ENCODE measurements at places on chromosomes 1 and 21.

GRCh38 chr21:28513428-28513827 is 479.2 kb downstream of the LTN1 start:
- no peak for DNase-seq

DNA sequence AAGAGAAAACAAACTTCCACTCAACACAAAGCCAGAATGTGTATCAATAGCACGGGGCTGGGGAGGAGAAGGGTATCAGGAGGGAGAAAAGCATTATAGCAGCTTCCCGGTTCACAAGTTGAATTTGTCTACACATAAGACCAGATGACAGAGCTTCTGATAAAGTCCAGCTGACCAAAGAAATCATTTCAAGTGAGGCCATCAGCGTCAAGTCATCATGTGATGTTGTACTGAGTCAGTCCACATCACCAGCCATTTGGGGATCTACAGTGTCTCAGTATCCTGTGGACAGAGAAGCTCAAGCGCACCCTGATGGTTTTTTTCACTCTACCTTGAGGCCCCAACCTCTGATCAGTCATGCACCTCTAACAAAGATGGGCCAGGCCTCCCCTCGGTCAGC is 33.0 kb downstream of the SETD4 start:
- no peak for DNase-seq

- DNase-seq = no peak
These were observed 3.9 kb upstream of the COL16A1 start for GRCh38 chr1:31707711-31708110.

DNA sequence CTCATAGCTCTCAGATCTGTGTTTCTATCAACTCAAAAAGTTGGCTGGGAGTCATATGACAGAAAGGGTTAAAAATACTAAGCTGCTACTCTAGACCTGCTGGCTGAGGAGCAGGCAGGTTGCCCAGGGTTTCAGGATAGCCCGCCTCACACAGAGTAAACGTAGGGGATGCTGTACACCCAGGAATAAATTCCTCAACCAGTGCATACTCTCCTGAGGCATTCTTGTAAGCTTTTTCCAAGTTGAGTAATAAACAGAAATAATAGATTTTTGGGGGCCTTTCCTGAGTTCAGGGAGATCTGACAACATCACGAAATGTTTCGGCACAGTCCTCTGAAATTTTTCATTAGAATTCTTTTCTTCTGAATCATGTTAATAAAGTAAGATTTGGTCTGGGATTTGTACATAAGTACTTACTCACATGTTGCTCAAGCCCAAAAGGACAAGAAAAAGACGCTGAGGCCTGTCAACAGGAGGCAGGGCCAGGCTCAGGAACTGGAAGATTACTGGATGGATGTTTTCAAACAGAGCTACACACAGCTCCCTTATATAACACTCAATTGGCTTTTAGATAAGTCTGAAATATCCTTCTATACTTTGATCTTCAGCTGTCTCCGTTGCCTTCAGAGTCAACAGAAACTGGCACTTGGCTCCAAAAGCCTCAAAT is 41.0 kb downstream of the TGFBR3 start:
- no peak for DNase-seq

GRCh38 chr1:119648620-119649004 is 546 bp upstream of the ZNF697 start:
- no peak for DNase-seq

DNA sequence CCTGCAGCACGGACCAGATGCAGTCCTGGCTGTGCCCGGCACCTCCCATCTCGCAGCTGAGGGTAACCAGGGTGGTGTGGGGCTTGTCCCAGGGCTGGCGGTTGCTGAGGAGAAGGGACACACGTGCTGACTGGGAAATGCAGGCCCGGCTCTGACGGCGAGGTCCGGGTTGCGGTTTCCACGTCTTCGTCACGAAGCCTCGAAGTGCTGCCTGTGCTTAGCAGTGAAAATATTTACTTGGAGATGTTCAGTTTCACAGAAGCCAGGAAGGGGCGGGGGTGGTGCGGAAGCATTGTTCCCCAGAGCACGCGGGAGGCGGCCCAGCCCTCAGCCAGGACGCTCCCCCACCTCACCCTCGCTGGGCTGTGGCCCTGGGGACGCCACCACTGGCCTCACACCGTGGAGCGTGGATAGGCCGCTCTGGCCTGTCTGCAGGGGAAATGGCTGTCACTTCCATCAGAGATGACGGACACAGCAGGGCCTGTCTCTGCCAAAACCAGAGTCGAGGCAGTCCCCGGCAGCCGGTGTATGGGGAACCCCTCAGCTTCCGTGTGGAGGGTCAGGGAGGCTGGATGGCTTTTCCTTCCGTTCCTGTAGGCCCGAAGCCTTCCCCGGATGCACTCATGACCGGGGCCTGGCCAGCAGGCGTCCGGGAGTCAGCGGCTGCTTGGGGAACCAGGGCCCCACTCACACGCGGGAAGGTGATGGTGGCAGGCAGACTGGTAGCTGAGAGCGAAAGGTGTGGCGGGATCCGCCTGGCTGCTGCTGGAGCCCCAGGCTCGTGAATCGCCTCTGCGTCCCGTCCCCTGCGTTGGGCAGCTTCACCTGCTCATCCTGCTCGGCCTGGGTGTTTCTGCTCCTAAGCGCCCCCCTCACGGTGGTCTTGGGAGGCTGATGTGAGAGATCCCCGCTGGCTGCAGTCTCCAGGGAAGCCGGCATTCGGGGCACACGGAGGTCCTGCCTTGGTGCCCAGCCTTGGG is 14.7 kb upstream of the POFUT2 start:
- peak; percentile 47 for DNase-seq

- no peak for DNase-seq
These were observed 63.6 kb upstream of the DENND1B start for GRCh38 chr1:197838836-197839235.

GRCh38 chr1:59215766-59216291 is 81.1 kb upstream of the FGGY start:
- DNase-seq = no peak

DNA sequence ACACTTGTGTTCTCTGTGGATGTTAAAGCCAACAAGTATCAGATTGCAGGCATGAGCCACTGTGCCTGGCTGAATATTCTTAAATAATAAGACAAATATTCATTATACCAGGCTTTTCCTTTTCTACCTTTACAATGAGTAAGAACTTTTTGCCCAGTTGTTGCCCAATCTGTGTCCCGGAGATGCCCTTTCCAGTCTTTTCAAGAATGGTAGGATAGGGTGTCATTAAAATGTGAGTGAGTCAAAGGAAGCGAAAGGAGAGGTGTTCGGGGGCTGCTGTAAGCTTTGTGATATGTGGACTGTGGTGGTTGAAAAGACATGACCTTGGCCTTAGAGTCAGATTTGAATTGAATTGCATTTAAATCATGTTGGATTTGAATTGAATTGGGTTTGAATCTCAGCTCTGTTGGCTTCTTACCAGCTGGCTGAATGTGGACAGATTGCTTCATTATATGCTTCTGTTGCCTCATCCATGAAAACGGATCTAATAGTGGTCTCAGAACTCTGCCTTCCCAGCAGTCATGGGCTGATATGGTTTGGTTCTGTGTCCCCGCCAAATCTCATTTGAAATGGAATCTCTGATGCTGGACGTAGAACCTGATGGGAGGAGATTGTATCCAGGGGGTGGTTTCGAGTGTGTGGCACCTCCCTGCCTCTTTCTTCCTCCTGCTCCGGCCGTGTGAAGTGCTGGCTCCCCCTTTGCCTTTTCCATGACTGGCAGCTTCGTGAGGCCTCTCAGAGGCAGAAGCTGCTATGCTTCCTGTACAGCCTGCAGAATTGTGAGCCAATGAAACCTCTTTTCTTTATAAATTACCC is 22.7 kb upstream of the AADACL3 start:
- no peak for DNase-seq

- no peak for DNase-seq
These were observed 77.9 kb downstream of the OMA1 start for GRCh38 chr1:58468612-58469011.

DNA sequence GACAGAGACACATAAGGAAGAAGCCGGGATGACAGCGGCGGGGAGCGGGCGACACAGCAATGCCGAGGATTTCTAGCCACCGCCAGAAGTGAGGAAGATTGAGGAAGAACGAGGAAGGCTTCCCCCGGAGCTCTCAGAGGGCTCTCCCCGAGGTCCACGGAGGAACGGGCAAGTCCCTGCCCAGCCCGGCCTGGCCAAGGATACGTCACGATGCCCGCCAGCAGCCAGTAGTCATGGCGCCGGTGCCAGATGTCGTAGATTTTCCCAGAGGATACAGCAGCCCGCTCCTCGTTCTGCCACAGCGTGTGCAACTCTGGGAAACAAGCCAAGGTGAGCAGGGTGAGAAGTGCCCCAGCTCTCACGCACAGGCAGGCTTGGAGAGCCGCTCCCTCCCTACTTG is 65.9 kb downstream of the KCNAB2 start:
- no peak for DNase-seq

DNA sequence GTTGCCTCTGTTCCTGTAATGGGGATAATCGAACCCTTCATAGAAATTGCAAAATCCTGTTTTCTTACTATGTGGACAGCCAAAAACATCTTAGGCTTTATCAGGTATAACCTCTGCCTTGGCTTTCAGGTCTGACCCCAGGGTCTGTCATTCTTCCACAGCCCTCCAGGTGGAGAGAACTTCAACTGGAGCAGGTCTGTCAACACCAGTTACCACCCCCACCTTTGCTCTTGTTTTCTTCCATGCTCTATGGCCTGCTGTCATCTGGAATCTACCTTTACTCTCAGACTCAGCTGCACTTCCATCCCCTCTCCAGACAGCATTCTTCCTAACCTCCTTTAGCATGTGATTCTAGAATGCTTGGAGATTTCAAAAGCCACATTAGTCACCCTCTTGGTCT is 10.4 kb upstream of the GJA9 start:
- no peak for DNase-seq

DNA sequence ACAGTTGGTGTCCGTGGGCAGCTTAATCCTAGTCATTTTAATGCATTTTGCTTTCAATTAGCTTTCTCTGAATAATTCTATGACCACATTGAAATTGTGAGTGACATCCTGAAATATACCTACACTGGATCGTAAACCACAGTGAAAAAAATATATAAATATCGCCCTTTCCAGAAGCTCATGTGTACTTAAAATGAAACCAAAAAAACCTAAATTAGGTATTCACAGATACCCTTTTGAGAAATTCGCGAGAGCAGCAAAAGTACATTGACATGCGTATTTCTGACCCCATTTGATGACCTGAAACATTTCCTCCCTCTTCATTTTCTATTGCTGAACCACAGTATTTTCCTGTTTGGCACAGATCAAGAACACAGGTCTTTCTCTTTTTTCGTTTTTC is 253.8 kb downstream of the LTN1 start:
- no peak for DNase-seq

DNA sequence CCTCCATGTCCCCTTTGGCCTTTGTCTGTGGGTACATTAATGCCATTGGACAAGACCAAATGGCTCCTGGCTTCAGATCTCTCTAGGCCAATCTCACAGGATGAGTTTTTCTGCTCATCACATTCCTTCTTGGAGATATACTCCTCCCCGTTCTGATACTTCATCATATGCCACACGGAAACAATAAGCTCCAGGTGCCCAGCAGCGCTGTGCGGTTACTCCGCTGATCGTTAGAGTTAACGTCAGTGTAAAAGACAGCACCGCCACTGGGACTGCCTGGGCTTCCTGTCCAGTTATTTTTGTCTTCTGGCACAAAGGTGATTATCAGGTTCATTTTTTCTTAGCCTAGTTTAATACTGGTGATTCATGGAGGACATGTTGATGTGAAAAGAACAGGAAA is 22.5 kb downstream of the CACHD1 start:
- DNase-seq = no peak

DNA sequence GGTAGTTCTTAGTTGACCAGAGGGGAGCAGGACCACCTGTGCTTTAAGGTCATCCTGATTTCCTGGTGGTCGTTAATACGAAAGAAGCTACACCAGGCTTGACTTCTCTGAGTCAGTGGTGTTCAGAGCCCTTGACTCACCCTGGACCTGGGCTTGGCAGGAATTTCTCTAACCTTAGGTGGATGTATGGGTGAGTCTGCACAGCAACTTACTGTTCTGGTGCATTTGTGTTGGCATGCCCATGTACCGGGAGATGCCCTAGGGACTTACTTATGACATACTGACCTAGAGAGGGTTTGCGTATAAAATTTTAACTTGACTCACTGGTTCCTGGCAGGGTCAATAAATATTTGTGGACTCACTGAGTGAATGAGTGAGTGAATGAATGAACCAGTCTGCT is 304.6 kb downstream of the DISC1 start:
- no peak for DNase-seq

DNA sequence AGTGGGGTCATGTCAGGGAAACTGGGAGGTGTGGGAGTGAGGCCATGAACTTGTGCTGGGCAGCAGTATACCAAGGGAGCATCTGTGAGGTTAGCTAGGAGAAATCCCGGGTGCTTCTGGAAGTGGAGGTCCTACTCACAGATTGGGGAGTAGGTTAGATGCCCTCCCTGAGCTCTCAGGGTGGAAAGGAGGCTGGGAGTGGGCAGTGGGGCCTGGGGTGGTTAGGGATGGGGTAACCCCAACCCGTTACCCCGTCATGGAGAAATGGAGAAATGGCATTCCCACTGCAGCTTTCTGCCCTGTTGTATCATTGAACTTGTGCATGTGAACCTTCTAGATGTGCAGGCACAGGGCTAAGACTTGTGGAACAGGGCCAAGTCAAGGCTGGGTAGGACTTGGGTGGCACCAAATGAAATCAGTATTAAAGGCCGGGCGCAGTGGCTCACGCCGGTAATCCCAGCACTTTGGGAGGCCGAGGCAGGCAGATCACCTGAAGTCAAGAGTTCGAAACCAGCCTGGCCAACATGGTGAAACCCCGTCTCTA is 27.2 kb downstream of the EXOC8 start:
- no peak for DNase-seq

DNA sequence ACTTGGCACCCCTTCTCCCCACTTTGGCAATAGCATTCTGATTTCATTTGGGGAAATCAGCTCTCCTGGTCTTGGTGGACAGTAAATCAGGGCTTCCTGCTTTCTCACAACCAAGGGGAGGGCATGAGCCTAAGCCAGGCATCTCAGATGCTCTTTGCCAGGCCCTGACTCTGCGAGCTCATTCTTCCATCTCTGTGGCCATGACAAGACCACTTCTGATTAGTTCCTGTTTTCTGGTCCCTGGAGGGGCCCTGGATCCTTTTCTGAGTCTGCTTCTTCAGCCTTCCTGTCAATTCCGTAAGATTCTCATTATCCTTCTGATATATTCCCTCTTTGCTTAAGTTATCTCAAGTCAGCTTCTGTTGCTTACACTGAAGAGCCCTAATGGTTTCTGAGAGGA is 210.4 kb downstream of the HIVEP3 start:
- DNase-seq = no peak

Measured in activated T-helper 1 cell treated with Interleukin-2 at 50 U/mL for 16 hours (primary cell).